ENCODE measurements at places on chromosomes 7 and 10.

GRCh38 chr7:151503902-151504714 lies 15.6 kb downstream of the RHEB start:
- no peak for DNase-seq

DNA sequence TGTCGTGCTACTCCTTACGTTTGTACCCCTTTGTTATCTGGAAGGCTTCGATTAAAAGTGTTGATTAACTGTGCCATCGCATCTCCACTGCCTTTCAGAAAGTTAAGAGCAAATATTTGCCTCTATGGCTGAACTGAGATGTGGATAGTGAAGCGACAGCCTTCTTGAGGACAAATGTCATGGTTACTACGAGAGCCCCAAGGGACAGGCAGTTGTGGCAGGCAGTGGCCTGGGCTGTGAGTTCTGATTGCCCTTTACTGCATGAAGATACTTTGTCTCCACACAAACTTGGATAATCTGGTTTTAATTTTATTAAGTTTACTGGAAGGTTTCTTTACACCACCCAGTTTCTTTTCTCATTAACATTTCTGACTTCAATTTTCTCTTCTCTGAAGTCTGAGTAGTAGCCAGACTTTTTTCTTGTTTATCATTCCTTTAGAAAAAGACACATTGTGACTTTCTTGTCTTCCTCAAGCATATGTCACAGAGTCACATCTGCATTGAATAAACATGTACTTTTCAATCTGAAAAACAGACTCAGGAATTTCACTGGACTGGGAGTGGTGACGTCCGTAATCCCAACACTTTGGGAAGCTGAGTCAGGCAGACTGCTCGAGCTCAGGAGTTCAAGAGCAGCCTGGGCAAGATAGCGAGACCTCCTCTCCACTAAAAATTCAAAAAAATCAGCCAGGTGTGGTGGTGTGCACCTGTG lies 1.5 kb downstream of the TAS2R41 start:
- DNase-seq = no peak

DNA sequence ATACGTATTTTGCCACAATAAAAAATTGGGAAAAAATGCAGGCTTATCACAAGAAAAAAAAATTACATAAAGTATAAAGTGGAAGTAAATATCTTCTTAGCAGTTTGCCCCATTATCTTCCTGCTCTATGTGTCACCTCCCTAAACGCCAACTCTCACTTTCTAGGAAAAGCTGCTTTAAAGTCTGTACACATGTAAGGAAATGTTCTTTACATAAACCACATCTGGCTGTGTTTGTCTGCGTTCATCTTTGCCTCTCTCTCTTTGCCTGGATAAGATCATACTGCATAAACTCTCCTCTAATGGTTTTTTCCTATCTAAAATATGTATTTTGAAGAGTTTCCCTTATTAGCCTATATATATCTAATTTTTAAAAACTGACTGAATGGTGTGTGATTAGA lies 23.0 kb upstream of the UMAD1 start:
- no peak for DNase-seq

DNA sequence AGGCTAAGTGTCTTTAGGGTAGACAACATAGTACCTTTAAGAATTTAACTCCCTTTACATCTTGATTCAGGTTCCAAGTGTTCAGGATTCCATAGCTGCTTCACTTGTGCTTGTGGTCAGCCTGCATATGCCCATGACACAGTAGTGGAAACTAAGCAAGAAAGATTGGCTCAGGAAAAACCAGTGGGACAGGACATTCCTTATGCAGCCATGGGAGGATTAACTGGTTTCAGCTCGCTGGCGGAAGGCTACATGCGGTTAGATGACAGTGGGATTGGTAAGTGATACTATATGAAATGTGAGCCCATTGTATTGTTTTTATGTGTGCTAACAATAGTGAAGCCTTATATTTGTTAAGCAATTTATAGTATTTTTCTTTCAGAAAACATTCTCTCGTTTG lies 11.3 kb downstream of the FAM221A start:
- no peak for DNase-seq

- DNase-seq = no peak
Measured at GRCh38 chr10:33716501-33717267, 382.2 kb upstream of the NRP1 start.

GRCh38 chr7:68691261-68692216 lies 906.7 kb upstream of the AUTS2 start:
- DNase-seq = no peak

DNA sequence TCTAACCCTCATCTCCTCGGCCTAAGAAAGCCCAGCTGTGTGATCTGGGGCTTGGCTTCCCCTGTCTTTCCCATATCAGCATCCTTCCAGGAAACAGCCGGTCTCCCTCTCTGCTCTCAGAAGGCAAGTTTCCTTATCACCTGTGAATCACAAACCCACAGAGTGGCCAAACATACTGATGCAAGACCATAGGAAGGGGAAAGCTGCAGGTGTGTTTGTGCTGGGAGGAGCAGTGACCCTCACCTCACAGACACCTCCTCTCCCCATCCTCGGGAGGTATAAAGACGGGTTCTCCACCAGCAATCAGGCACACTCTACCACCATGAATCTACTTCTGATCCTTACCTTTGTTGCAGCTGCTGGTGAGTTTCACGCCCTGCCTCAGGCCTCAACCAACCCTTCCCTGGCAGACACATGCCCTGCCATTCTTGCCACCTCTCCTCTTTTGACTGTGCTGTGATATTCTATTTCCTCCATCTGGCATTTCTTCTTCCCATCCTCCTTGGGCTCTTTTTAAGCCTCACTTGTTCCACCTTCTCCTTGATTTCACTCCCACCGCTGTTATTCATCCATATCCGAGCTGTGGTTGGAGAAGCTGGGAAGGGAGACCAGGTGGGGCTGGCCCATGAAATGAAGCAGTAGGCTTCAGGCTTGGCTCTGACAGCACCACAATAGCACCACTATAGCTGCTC lies at the start of gene PRSS2:
Gene PRSS2 (plus strand): TSS at position 310 of the 692 bp plus-strand sequence. CDS start 13 bp downstream, at position 323.
- no peak for DNase-seq

DNA sequence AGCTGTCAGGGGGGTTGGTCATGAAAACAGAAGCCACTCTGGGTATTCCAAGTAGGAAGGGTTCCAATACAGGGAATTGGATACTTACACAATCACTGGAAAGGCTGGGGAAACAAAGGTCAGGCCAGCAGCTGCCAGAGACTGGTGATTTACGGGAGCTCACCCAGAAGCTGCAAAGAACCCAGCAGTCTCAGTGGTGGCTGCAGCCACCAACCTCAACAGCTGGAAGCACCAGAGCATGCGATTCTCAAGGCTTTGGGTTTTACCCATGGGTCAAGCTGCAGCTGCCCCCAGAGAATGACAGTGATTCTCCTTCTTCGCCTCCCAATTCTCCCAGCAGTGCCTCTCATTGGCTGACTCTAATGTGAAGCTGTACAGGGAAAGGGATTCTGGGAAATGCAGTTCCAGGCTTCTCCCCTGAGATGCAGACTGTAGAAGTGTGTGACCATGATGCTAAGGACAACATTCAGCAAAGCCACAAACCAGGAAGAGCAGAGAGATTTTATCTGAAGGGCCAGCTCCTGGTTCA lies 107.2 kb upstream of the TCF7L2 start:
- no peak for DNase-seq

DNA sequence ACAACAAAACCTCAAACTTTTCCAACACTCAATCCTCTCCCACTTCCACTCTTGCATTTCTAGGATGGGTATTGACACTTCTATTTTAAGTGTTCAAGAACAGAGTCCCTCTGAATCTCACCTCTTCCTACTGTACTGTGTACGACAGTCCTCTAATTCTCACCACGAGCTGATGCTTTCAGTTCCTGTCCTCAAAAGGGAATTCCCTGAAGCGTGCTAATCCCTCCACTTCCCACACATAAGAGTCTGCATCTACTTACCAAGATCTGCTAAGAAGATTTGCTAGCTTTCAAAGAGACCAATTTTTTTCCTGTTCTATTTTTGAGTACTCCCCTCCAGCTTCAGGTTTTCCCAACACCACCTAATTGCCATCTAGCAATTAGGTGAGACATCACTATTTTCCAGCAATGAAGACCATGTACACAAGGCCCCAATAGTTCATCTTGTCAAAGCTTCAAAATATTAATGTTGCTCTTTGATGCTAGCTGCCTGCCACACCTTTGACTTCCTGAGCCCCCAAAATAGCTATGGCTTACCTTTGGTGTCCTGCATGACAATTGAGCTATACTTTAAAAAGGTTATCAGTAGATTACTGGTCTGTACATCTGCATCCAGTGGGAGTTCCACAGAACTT lies 54.4 kb downstream of the ARMH3 start:
- DNase-seq = no peak

DNA sequence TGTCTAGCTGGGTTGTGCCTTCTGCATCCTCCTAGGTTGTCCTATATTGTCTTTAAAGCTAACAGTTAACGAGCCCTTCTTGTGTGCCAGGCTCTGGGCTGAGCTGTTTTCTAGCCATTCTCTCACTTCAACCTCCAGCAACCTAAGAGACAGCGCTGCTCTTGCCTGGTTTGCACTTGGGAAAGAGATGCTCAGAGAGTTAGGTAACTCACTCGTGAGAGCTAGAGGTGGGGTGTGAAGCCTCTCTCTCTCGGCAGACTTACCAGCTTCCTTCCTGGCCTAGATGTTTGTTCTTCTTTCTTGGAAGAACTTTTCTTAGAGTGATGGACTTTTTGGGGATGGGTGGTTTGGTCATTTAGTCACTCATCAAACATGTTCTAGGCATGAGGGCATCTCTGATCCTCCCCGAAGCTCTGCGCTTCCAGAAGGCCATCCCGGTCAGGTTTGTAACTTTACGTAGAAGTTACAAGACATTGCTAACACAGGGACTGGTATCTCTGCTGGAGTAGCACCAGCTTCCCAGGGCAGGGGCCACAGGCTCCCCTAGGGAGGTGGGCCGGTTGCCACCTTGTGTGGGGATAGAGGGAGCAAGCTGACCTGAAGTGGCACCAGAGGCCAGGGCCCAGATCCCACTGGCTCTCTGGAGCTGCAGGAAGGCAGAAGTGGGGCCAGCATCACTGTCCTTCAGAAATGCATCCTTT lies 14.3 kb downstream of the TSPAN15 start:
- no peak for DNase-seq

DNA sequence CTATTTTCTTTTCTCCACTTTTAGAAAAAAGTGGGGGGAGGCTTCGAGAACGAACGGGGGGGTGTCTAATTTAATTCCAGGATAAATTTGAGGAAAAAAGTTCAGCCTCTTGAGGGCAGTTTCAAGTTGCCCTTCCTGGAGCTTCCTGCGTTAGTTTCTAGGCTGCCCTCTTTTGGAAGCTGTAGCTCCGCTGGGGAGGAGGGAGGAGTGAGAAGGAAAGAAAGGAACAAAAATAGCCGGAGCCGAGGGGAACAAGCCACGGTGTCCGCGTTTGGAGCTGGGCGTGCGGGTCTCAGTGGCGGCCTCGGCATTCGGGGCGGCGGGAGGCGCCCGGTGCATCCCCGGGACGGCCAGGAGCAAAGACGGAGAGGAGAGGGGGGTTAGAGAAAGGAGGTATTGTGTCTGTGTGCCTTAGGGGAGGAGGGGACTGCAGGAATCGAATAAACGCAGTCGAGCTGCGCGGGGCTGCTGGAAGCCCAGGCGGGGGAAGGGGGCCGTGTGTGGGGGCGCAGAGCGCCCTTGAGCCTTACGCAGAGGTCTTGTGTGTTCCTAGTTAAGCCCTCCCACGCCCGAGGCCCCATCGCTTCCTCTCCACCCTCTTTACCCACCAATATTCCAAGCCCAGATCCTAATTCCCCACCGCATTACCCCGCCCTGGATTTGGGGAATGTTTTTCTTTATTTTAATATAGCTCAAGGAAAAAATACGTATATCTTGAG lies 2.0 kb upstream of the TNRC18 start:
- no peak for DNase-seq

- no peak for DNase-seq
Measured at GRCh38 chr7:38462819-38463218, 168.4 kb downstream of the AMPH start.

- no peak for DNase-seq
Measured at GRCh38 chr7:26865094-26865388, 651 bp upstream of the SKAP2 start.

DNA sequence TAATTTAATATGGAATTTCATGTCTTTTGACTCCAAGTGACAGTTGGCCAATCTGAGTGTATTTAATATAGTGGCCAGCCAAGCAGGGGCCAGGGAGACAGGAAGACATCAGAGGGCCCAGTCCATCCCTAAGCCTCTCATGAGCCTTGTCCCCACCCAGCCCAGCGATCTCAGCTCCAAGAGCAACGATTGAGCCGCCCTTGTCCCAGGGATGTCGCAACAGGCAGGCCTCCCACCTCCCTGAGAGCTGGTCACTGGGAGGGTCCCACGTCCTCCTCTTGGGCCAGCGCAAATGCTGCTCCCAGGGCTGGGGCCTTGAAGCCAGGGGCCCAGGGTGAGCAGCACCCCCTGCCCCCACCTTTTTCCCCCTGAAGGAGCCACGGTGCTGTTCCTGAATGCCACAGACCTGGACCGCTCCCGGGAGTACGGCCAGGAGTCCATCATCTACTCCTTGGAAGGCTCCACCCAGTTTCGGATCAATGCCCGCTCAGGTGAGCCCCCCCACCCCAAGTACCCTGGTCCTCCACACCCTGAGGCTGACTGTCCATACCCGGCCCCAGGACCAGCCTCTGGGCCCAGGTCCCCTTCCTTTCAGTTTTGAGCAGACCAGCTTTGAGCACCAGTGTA lies 29.4 kb downstream of the C10orf105 start:
- no peak for DNase-seq

GRCh38 chr10:68811314-68812009 lies 15.9 kb upstream of the STOX1 start:
- DNase-seq = no peak

- no peak for DNase-seq
Measured at GRCh38 chr7:117041007-117041406, 87.7 kb downstream of the ST7 start.

GRCh38 chr7:132588596-132588995 lies 12.3 kb upstream of the PLXNA4 start:
- DNase-seq = no peak

DNA sequence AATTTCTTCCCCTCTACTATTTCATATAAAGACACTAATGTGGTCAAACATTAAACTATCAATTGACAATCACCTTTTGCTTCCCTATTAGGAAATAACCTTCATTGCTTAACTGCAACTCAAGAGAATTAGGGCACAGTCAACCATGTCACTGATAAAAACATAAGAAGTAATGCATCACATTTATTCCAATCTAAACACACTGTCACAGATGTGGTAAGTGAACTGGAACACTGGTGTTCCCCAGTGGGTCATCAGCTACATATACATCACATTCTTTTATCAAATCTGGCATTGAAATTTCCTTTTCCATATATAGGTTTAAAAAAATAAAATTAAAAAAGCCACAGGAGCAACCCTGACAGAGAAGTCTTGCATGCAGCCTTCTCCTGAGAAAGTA lies 3.7 kb downstream of the TRIL start:
- no peak for DNase-seq
